ENCODE measurements at places on chromosomes 3 and 15.

- DNase-seq, result peak; percentile 80
Measured at GRCh38 chr3:191775451-191776233, 314.7 kb downstream of the PYDC2 start.

GRCh38 chr15:58010983-58011382 is 54.5 kb downstream of the ALDH1A2 start:
- peak; percentile 23 for DNase-seq

- DNase-seq, result no peak
Measured at GRCh38 chr3:76624164-76624563, 415.7 kb upstream of the ROBO2 start.

DNA sequence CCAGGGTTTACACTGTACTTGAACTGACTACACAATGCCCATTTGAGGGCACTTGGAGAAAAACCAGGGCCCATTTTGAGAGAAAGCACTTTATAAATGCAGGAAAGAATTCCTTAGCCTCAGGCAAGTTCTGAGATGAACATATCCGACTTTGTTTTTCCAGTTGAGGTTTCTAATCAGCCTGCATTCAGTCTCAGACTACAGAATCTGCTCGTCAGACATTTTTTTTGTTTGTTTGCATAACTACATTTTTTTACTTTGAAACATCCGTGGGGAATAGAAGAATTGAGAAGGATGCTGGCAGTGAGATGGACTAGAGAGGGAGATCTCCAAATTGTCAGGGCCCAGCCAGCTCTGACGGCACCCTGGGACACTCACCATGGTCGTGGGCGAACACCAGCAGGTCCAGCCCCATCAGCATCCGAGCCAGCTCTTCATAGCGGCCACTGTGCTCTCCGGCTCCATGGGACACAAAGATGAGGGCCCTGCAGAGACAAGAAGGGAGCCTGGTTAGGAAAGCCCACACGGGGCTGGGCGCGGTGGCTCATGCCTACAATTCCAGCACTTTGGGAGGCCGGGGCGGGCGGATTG is 40.8 kb downstream of the MGLL start:
- DNase-seq, result peak; percentile 39

DNA sequence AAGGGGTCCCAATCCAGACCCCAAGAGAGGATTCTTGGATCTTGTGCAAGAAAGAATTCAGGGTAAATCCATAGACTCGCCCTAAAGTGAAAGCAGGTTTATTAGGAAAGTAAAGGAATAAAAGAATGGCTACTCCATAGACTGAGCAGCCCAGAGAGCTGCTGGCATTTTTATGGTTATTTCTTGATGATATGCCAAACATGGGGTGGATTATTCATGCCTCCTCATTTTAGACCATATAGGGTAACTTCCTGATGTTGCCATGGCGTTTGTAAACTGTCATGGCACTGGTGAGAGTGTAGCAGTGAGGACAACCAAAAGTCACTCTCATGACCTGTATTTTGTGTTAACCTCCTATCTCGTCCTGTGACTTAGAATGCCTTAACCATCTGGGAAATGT is 142.2 kb downstream of the DOCK3 start:
- no peak for DNase-seq

DNA sequence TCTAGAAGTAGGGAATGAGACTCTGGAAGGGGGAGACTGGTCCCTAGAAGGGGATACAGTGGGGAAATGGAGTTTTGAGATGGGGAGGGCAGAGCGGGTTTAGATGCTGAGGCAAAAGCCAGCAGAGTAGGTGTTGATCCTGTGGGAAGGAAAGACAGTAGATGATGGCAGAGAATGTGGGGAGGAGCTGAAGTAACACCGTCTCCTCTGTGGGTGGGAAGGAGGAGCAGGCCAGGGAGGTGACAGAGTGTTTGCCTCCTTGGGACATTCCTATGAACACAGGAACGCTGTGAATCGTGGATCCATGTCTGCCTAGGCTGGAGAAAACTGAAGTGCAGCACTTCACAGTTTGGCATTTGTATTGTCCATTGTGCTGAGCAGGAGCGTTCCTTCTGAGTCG is 20.4 kb downstream of the GRK7 start:
- DNase-seq, result no peak

- DNase-seq, result no peak
Measured at GRCh38 chr15:94002041-94002440, 229.3 kb upstream of the MCTP2 start.

DNA sequence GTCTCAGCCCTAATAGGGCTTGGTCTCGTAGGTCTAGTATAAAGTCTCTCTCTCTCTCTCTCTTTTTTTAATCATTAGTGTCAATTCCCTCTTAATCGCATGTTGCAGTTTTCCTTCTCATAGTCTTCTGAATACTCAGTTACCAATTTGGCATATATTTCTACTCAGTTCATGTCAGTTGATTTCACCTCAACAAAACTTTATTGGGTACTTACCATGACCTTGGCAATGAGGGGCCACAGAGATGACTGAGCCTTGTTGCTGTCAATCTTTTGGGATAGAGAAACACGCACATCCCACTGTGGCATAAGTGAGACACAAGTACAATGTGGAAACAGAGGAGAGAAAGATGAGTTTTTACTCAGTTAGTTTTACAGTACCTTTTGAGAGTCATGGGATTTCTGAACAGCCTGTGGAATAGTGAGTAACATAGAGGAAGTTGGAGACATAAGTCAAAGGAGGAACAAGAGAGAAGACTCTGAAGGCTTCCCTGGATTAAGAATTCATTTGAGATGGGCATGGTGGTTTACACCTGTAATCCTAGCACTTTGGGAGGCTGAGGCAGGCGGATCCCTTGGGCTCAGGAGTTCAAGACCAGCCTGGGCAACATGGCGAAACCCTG is 150.2 kb upstream of the CBLB start:
- DNase-seq, result no peak

DNA sequence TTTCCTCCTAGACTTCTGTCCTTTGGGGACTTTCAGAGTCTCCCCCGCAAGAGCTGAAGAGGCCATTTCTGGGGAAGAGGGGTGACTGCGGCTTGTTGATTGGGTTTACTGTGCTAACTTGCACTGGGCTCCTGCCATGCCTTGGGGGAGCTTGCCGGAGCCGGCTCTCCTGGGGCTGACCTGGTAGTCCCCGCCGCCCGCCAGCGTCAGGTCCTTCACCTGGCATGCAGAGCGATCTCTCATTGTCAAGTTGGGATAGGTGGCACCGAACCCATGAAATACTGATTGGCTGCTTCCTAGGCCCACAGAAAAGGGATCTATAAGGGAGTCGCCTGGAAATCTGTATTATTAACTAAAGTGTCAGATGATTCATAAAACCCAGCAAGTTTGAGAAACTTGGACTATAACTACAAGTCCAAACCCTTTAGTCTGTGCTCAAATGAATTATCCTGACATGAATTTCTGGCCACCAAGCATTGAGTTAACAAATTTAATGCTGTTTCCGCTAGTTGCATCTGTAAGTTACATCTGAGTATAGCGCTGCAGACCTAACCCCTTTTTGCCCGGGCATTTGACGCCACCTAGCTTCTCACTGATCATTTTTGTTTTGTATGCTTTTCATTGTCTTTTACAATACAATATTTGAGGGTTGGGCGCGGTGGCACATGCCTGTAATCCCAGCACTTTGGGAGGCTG is 607 bp upstream of the IMP3 start:
- DNase-seq, result peak; percentile 60

- no peak for DNase-seq
Measured at GRCh38 chr15:99925661-99926461, 192.6 kb upstream of the LYSMD4 start.

GRCh38 chr3:147423798-147424580 is 14.8 kb downstream of the ZIC1 start:
- DNase-seq, result no peak

GRCh38 chr3:135736740-135737139 is 228.8 kb upstream of the PPP2R3A start:
- peak; percentile 6 for DNase-seq

DNA sequence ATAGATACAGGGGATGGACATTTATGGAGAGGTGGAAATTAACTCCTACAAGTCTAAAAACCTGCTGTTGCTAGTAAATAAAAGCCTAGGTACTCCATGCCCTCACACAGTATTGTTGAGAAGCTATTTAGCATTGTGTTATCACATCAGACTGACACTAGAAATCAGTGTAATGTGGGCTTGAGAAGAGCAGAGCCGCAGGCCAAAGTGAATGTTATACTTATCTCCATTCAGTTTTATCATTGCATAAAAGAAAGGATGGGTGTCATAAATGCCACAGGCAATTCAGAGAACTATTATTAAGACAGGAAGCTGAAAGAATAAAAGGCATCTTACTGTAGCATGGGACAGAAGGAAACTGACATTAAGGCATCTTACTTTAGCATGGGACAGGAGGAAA is 13.7 kb upstream of the ISLR start:
- no peak for DNase-seq

DNA sequence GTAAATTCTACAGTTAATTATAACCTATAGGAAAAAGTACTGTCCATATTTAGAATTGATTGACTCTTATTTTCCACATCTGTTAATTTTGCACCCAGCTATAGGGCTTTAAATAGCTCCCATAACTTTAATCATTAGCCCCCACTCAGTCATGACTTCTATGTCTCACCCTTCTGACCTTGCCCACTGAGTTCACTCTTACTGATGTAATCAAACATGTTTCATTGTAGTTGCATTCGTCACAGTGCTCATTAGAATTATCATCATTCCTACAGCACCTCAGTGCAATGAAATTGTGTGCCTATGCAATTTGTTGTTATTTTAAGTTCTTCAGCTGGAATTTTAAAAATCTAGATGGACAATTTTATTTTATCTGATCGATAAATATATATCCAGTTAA is 151.4 kb downstream of the TIGIT start:
- DNase-seq, result no peak

GRCh38 chr3:170044795-170045244 is 7.0 kb downstream of the GPR160 start:
- DNase-seq, result no peak

DNA sequence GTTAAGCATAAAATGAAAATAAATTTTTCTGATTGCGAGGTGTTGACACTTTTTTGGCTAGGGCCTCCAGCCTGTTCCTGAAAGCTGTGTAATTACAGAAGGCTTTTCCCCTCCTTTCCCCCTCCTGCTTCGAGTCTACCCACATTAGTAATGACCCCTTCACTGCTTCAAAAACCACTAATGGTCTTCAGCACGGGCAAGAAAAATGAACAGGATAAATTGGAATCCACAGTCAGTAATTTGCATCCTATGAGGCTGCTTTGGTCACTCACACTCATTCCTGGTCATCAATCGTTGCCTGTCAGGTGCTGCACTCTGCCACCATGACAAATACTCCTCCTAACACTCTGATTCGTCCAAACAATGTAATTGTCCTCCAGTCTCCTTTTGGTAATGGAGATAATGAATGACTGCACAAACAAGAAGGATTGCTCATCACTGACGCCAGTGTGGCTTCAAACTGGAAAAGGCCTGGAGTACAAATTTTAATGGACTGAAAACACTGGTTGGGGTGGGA is 148.6 kb downstream of the MEIS2 start:
- DNase-seq, result peak; percentile 98

GRCh38 chr3:126715432-126715831 is 11.4 kb downstream of the CHCHD6 start:
- no peak for DNase-seq

- peak; percentile 46 for DNase-seq
Measured at GRCh38 chr3:184345317-184346144, 8.1 kb downstream of the FAM131A start.

GRCh38 chr3:481680-482079 is 285.1 kb downstream of the CHL1 start:
- no peak for DNase-seq

- DNase-seq, result peak; percentile 48
Measured at GRCh38 chr3:136862617-136863322, 762 bp downstream of the NCK1 start.

DNA sequence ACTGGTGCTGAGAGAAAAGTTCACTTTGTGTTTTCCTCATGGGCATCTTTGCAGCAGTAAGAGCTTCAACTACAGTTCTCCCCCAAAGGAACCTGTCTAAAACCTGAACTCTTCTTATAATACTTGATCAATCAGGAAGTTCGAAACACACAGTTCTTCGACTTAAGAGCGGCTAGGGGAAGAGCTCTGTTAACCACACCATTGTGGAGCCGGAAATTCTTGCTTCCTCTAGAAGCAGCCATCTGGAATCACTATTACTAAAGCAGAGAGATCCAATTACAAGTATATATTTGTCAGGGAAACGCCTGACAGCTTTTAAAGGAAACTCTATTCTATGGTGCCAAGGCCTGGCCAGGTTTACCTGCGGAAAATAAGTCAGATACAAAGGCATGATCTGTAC is 337.3 kb upstream of the CBLB start:
- peak; percentile 78 for DNase-seq

Data from fibroblast of upper back skin (primary cell).